Activated CD4-positive, alpha-beta T cell treated with anti-CD3 and anti-CD28 coated beads, Interleukin-2, amount 50 U/mL, for 48 hours (primary cell): ENCODE measurements at places on chromosomes 12 and 14.

DNA sequence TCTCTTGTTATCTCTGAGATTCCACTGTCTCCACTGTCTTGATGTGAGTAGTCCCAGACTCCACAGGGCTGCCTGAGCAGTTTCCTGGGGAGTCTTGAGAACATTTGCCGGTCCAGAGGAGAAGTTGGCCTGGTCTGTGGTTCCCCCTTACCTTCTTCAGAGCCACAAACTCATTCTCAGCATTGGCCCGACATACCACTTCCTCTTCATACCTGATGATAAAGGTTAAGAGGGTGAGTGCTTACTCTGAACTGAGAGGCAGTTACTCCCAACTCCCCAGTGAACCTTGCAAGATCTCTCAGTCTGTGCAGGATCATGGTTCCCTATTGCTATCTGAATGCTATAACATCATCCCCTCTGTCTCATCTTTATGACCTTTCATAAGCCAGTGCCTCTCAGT, 2.6 kb downstream of the KRT84 start:
- no peak for DNase-seq

- DNase-seq: peak; percentile 75
Observed at GRCh38 chr12:108511633-108512540, 3.2 kb upstream of the FICD start.

DNA sequence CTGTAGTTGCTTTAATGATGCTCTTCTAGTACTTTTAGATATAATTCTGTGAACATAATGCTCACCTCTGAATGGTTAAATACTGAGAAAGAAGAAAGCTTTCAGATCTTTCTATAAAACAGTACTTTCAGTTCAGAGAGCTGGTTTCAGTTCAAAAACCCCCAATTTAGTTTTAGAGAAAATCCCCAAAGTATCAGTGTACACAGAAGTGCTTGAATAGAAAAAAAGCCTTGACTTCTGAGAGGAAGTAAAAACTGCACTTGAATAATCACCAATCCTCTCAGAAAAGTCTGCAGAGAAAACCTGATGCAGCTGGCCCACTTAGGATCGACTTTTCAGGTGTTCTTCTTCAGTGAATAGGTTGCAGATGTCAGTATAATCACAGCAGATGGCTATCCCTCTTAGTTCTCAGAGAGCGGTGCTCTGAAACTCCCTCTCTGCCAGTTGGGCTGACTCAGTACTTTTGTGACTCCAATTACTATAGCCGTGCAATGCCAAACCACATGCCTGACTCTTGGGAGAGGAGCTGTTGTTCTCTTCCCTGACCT, 616.3 kb downstream of the LRFN5 start:
- no peak for DNase-seq

DNA sequence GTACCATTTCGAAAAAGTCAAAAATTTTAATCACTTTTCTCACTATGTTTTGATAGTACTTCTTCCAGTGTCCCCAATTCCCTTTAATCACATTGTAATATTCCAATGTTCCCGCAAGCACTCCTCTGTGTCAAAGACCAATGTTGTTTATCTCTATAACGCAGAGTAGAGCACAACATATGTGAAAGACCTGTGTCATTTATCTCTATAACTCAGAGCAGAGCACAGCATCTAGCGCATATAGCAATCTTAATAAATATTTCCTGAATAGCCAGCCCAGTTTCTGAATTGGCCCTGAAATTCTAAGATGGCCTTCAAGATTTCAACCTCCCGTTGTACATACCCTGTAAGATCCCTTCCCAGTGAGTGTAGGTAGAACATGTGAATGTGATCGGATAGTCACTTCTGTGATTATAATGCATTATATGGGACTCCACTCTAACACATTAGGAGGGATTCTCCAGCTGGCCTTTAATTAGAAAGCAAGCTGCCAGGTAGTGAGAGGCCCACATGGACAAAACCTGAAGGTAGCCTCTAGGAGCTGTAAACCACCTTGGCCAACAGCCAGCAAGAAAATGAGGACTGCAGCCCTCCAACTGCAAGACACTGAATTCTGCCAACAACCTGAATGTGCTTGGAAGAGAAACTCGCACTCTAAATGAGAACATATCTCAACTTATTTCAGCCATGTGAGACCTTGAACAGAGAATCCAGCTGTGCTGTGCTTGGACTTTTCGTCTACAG, 238.8 kb upstream of the SYT10 start:
- no peak for DNase-seq

GRCh38 chr12:112182499-112182898, 57.1 kb downstream of the TRAFD1 start:
- DNase-seq: no peak

DNA sequence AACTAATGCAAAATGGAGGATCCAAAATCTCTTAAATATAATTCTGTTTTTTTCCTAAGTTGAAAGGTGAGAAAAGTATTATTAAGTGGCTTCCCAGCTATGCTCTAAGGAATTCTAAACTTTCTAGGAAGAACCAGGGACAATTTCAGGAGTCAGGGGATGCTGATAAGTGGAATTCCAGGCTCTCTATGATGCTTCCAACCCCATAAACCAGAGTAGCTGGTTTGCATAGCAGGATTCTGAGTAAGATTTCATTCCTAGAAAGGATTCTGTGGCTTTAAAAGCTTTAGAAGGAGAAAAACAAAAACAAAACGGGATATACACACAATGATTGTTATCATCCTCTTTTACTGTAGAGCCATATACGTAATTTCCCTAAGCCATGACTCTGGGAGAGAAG, 93.9 kb downstream of the SLC16A7 start:
- no peak for DNase-seq

- no peak for DNase-seq
Observed at GRCh38 chr12:92784356-92784755, 81.6 kb downstream of the PLEKHG7 start.

GRCh38 chr12:122563361-122563760, 36.3 kb downstream of the KNTC1 start:
- no peak for DNase-seq

DNA sequence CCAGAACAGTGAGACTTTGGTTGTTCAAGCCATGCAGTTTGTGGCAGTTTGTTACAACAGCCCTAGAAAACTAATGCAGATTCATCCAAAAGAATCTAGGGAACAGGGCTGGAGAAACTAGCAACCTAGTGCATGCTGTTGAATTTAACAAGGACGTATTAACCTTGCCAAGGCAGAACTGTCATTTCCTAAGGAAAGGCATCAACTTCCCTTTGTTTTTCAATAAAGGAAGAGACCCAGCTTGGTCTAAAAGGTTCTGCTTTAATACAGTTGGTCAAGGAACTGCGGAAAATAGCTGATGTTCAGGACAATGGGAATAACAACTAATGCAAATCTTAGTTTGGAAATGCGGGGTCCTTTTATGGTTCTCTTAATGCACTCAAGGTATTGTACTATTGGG, 11.5 kb downstream of the AK7 start:
- no peak for DNase-seq

- DNase-seq: no peak
Observed at GRCh38 chr12:59182658-59183455, 262.6 kb upstream of the LRIG3 start.

GRCh38 chr14:58643366-58643765, 5.6 kb downstream of the DACT1 start:
- no peak for DNase-seq

DNA sequence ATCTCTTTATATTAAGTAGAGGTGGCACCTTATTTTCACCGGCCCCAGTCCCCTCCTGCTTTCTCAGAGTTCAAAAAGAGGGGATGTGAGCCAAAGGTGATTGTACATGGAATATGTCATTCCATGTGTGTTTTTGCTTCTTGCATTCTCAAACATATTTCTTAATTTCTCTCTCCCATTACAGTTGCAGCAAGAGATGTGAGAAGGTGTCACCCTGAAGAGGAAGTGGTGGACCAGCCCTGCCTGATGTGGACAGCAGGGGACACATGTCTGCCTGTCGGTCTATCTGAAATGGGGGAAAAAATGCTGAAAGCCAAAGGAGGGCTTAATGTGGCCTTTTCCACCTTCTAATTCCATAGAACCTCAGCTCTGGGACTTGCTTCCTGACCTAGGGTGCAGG, 1.9 kb upstream of the FOXN3 start:
- no peak for DNase-seq

DNA sequence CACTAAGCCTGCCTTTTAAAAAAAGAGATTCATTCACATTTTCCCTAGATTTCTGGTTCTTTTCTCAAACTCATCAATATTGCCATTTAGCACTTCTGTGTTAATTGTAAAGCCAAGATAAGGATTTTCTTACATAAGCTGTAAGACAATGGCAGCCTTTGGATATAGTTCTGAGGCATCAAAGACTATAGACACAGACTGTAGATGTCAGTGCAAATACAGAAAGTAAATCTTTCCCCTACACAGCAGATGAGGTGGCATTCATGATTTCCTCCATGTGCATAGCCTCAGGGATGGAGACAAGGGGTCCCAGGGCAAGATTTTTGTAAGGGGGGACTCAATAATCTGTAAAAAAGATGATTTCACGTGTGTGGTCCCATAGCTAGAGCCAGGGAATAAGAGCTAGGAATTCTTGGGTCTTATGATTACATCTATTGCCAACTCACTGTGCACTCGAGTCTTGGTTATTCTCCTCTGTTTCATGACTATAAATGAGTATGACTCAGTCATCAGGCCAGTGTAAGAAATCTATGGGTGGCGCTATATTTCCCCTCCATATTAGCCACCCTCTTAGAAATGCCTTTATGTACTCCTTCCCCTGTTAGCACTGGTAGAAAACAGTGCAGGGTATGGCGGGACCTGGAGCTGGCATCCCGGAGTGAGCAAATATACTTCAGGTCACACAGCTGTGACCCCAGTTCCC, 207.5 kb downstream of the EXOC5 start:
- no peak for DNase-seq

DNA sequence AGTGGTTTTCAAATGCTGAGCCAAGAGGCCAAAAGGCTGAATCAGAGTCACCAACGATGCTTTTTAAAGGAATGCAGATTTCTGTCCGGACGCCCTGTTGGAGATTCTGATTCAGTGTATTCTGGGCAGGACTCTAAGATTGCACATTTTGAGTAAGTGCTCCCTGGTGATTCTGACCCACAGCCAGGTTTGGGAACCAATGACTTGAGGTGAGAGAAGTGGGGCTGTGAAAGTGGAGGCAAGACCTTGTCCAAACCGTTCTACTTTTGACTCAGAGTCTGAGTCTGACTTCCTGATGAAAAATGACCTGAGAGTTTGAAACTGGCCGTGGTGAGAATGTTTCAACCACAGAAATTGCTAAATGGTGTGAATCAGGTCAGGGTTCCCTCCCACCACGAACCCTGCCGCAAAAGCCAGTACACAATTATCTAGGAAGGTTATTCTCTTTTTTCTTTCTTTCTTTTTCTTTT, 90.2 kb downstream of the NTN4 start:
- peak; percentile 16 for DNase-seq

DNA sequence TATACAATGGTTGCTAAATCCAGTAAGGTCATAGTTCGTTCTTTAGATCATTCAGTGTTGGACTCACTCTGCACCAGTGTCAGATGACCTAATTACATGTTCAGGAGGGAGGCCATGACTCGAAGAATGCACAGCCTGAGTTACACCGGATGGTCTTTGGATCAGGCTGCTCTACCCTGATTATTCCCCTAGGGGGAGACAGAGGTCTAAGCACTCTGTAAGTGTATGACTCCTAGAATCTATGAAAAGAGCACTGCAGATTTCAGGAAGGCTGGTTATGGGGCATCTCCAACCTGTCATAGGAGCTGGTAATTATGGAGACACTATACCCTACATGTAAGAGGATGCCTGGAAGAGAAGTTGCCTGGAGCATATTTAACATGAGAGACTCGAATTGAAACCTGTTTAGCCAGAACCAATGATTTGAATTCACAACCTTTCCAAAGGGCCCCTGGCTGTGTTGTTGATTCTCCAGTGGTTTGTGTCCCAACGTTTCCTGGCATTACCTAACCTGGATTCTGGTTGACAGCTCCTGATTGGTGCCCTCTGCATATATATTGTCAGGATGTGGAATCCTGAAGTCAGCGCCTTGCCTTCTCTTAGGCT, at the start of gene MUCL1:
Gene MUCL1, plus strand, starts transcription at position 584 of the 606 bp plus-strand sequence. CDS start 67 bp downstream, outside the sequence.
- DNase-seq: peak; percentile 71

- no peak for DNase-seq
Observed at GRCh38 chr12:54558311-54558710, 8.9 kb downstream of the PDE1B start.

- no peak for DNase-seq
Observed at GRCh38 chr12:82942521-82942920, 255.8 kb downstream of the TMTC2 start.

DNA sequence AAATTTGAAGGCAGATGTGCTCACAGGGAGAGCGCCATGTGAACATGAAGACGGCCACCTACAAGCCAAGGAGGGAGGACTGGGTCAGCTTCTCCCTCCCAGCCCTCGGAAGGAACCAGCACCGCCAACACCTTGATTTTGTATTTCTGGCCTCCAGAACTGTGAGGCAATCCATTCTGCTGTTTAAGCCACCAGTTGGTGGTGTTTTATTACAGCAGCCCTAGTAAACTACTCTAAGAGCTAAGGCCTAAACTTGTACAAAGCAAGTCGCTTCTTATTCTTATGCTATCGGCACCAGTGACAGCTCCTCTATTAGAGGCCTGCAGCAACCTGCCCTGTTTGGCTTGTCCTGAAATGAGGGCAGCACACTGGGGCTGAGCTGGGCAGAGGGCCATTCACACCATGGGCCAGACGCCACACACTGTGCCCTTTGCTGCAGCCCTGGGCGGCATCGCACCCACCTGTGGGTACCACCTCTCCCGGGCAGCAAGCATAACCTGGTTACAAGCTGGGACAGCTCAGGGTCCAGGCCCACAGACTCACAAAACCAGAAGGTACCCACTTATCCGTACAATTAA, 62.7 kb downstream of the NOS1 start:
- no peak for DNase-seq
